ENCODE measurements at places on chromosomes 11 and 22. TPM values are rescaled to one million over a fixed set of nuclear protein-coding genes. Genes with fewer than 3 reads are reported as not detected.

The HSD17B12 gene
- 65.4 TPM for total RNA-seq

The CST6 gene
- total RNA-seq, result not detected

The IGSF9B gene
- 2.4 TPM for total RNA-seq

The MYOD1 gene
- total RNA-seq, result 0.03 TPM

The MMP1 gene
- total RNA-seq, result 0.71 TPM

The OR5B21 gene
- total RNA-seq, result not detected

The PNPLA5 gene
- 0.06 TPM for total RNA-seq

The HEPHL1 gene
- not detected for total RNA-seq

The CD6 gene
- total RNA-seq, result 0.10 TPM

The DDTL gene
- 1.7 TPM for total RNA-seq

The HBE1 gene
- total RNA-seq, result 0.10 TPM

The BARX2 gene
- total RNA-seq, result not detected

The RPL3 gene
- 1,816 TPM for total RNA-seq

The KDM4E gene
- total RNA-seq, result not detected

The MS4A4A gene
- total RNA-seq, result not detected

The KIAA1671 gene
- 10.6 TPM for total RNA-seq

The SLC22A24 gene
- not detected for total RNA-seq

Measured in A549 treated with AZD2906 at 1 μM for 4 hours (cell line).